ENCODE measurements at places on chromosomes 4 and X.
A peak's percentile ranks its signal among the peaks of the same experiment; 100 is the strongest.

GRCh38 chr4:94676970-94677369 is 80.8 kb upstream of the BMPR1B start:
- DNase-seq: no peak

- no peak for DNase-seq
These were observed 746 bp downstream of the TCEAL7 start for GRCh38 chrX:103330681-103331288.

DNA sequence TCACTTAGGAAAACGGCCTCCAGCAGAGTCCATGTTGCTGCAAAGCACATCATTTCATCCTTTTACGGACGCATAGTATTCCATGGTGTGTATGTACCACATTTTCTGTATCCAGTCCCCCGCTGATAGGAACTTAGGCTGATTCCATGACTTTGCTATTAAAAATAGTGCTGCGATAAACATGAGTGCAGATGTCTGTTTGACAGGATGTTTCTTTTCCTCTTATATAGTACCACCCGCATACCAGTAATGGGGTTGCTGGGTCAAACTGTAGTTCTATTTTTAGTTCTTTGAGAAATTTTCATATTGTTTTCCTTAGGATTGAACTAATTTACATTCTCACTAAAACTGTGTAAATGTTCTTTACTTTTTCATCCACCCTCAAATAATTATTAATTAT is 50.5 kb downstream of the VEGFC start:
- DNase-seq: no peak

- no peak for DNase-seq
These were observed 108.8 kb downstream of the CPZ start for GRCh38 chr4:8701126-8702019.

DNA sequence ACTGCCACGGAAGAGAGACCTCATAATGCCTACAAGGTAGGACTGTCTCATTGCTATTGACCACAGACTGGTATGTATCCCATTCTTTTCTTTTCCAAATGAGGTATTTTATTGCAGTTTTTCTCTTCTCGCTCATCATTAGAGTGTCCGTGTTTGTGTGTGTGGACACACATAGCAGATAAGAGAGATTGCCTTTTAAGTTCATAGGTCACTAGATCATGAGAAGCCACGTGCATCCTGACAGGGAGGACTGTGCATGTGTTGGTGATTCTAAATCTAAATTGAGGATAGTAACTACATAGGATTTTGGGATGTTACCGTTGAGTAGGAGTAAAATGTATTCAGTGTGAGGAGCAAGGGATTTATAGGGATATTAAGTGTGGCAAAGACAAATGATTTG is 37.3 kb downstream of the HPGD start:
- no peak for DNase-seq

DNA sequence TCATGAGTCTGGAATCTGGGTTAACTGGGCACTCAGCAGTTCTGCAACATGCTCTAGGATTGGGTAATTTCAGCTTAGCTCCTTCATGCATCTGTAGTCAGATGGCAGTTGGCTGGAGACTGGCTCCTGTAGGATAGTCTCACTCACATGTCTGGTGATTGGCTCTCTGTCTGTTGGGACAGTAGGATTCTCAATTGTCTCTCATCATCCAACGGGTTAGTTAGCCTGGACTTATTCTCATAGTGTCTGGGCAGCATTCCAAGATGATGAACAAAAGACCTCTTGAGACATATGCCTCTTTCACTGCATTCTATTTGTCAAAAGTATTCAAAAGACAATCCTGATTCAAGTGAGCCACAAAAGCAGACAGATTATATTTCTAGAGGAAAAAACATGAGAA is 795.6 kb upstream of the GALNTL6 start:
- DNase-seq: no peak

- no peak for DNase-seq
These were observed 2.4 kb downstream of the PDZD4 start for GRCh38 chrX:153827903-153828302.

DNA sequence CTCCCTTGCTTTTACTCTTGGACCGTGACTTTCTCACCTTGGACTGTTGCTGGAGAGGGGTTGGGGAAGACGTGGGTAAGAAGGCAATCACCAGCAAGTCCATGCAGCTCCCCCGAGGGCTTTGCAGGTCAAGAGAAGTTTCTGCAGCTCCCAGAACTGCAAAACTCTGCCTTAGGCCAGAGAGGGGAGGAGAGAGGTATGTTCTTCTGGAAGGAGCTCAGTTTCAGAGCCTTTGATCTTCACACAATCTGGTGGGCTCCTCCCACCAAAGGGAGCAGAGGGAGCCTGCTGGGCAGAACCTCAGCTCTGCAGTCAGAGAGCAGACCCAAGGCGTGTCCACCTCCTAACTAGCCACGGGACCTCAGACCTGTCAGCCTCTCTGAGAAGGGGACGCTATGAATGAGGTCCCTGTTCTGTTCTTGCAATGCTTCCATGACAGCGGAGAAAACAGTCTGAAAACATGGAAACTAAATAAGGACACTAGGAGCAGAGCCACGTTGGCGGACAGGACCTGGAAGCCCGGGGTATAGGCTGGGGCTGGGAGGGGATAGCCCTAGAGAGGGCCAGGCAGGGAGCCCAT is 92.8 kb downstream of the EVC2 start:
- no peak for DNase-seq

- DNase-seq: no peak
These were observed 831.5 kb downstream of the STIM2 start for GRCh38 chr4:27692158-27692557.

DNA sequence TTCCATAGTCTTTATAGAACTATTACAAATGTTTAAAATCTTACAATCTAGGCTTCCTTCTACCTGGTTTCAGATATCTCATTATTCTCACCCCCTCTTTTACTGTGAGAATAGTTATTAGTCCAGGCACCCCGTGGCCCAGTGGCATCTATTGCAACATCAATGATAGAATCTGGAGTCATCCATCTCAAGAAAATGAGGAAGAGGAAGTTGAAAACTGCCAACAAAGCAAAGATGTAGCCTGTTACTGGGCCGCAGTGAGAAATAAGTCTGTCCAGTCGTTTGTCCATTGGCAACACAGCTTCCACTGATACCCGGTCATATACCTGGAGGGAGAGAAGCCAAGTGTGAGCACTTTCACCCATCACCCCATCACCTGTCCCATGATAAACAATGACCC is 6.0 kb upstream of the ASB11 start:
- DNase-seq: no peak

DNA sequence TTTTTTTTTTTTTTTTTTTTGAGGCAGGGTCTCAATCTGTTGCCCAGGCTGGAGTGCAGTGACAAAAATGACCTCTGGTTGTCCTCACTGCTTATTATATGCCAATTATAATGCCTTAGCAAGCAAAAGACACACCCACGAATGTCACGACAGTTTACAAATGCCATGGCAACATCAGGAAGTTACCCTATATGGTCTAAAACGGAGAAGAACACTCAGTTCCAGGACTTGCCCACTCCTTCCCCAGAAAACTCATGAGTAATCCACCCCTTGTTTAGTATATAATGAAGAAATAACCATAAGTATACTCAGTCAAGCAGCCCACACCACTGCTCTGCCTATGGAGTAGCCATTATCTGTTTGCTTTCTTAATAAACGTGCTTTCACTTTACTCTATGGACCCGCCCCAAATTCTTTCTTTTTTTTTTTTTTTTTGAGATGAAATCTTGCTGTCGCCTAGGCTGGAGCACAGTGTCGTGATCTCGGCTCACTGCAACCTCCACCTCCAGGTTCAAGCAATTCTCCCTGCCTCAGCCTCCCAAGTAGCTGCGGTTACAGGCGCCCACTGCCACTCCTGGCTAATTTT is 106.2 kb downstream of the SMIM20 start:
- peak; percentile 51 for DNase-seq

- DNase-seq: no peak
These were observed 188.9 kb downstream of the COL25A1 start for GRCh38 chr4:109113521-109113920.

DNA sequence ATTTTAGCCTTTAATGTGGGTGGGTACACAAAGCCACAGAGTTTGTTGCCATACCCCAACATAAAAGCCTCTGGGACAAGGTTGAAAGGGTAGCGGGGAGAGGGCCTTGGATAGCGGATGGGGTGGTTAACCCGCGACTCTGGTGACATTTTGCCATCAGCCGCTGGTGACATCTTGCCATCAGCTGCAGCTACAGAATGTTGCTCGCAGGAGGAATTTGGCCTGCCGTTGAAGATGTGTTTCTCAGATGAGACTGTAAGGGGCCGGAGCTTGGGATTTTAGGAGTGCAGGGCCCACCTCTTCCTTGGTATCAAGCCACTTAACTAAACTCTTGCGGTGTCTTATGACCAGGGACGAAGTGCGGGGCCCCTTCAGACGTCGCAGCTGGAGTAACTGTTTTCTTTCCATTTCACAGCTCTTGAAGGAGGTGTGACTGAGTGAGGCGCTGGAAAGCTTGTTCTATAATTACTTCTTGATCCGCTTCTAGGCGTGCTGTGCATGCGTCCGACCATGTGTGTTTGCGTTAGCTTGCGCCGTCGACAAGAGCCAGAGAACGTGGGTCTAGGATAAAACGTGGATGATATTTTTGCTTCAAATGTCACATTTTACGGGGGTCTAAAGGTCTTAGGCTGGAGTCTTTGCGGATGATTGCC is 820 bp upstream of the RASL11B start:
- no peak for DNase-seq

GRCh38 chrX:70439016-70439415 is 5.6 kb upstream of the DLG3 start:
- DNase-seq: peak; percentile 29

GRCh38 chrX:47831788-47832187 is 4.9 kb upstream of the ZNF81 start:
- peak; percentile 56 for DNase-seq

DNA sequence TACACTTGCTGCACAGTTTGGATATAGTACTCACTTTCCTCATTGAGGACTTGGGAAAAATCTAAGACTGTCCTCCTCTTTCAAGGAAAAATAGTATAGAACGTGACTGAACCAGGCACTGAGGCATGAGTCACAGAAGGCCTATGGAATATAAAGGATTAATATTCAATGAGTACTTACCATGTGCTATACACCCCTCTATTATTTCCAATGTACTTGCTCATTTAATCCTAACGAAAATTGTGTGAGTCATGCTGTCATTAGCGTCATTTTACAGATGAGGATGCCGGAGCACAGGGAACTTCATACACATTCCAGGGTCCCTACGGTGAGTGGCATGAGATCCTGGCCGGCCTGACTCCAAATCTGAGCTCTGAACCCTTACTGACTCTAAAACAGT is 2136.2 kb upstream of the TENM3 start:
- DNase-seq: no peak

- no peak for DNase-seq
These were observed 717 bp upstream of the WFS1 start for GRCh38 chr4:6268650-6269615.

DNA sequence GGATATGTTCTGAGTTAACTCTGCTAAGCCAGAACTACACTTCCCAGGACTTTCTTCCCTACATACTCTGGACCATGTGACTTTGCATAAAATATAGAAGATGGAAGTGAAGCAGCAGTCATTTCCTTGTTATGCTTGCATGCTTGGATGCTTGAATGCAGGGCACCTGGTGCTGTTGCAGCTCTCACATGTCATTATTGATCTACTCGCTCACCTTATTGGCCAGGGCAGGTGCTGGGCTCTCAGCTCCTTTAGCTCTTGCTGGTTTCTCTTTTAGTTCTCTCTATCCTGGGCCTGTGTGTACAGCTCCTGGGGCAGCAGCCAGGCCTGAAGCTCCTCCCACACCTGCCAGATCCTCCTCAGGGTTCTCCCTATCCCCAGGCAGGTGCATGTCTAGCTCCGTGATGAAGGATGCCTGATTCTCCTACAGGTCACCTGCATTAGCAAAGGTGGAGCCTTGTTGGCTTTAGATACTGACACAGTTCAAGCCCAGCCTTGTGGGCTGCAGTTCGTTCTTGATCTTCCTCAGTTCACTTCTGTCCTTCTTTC is 53.3 kb downstream of the MED28 start:
- DNase-seq: no peak

- no peak for DNase-seq
These were observed 30.8 kb downstream of the GAK start for GRCh38 chr4:901192-901910.

DNA sequence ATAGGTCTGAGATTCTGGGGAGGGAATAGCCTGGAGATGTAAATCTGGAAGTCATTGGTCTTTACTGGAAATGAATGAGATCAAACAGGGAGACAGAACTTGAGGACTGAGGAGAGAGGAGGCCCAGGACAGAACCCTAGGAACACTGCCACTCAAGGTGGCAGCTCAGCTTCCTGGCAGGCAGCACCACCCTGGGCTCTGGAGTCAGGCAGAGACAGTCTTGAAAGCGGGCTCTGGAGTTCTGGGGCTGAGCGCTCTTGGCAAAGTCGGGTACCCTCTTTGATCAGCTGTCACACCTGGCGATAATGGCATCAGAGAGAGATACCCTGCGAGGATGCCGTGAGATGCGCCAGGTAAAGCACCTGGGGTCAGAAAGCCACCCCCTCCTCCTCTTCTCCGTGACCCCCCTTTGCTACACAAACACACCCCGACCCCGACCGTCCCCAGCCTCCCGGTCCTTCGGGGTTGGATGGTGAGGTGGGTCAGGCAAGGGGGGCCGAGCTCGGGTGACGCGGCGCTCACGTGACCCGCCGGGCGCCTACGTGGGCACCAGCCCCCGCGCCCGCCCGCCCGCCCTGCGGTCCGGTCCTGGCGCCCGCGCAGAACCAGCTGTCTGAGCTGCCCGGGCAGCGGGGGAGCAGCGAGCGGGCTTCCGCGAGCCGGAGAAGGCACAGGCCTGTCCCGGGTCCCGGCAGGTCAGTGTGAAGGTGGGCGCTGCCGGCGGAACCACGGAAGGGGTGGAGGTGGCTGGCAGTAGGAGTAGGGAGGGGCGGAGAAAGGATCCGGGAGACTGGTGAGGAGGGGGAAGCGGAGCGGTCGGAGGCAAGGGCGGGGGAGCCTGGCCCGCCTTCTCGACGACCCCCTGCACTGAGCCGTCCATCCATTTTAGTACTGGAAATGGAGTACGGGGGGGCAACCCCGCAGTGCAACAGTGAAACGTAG is at the start of gene TCEAL3:
TCEAL3 (plus strand) TSS at position 600 of the 942 bp plus-strand sequence. CDS start 1,102 bp downstream, outside the sequence.
- DNase-seq: peak; percentile 23

DNA sequence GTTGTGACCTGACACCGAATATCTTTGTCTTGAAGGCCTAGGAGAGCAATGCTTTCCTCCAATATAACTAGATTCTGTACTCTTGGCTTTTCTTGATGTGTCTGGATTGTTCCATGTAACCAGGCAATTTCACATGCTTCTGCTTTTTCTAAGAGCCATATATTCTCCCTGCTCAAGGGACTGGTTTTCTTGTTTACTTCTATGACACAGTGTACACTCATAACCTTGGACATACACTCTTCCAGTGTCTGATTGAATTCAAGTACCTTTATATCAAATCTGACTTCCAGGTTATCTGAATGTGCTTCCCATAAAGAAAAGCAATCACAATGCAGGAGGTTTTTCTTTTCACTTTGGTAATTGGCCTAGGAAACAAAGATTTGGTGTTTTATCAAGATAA is 17.4 kb upstream of the EIF4E start:
- no peak for DNase-seq

GRCh38 chr4:55808186-55808585 is 11.4 kb upstream of the EXOC1L start:
- no peak for DNase-seq

DNA sequence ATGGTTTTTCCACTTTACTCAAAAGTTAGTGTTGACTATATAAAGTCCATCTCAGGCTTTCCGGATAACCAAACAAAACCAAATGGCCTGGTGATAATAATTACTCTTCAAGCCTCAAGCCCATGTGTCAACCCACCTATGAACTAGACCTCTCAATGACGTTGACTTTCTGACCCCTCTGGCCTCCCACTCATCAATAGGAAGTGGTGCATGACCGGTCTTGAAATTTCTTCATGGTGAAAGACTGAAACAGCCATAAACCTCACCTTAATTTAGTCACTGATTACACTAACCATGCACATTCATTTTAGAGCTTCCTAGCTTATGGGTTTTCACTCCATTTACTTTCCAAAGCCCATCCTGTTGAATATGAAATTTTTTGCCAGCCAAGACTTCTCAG is 276.0 kb downstream of the KLHL13 start:
- no peak for DNase-seq
